GM18507 (cell line): ENCODE measurements at places on chromosomes 5 and 9.

DNA sequence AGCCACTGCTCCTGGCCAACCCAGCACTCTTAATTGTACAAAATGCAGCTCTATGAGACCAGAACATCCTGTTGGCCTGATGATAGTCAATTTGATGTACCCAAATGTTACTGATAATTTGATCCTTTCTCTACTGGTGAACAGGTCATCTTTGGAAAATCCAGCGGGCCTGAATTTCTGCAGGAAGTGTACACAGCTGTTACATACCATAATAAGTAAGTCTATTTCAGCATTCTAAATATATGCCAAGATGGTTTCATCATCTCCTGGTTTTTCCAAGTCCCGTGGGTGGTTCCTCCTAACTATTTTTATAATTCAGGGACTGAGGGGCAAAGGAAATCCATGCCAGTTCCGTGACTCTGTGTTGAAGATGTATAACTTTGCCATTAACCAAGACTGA is 155.4 kb downstream of the DOCK8 start:
- no peak for DNase-seq

DNA sequence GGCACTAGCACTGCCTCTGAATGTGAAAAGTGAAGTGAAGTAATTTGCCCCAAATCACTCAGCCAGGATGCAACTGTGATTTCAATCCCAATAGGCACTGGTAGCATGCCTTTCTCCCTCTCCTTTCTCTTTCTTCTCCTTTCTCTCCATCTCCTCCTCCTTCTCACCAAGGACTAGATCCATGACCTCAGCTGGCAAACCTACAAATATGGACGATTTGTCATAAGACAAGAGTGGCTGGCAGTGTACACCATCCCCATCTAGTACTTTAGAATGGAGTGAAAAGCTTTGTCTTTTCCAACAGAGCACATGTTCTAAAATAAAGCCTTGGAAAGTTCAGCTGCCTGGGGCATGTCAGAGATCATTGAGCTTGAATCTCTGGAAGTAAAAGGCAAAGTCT is 574.7 kb upstream of the CLINT1 start:
- no peak for DNase-seq

GRCh38 chr5:132462856-132463745 is 27.5 kb downstream of the IRF1 start:
- no peak for DNase-seq

- no peak for DNase-seq
Observed at GRCh38 chr5:171469326-171469725, 49.9 kb downstream of the FGF18 start.

- no peak for DNase-seq
Observed at GRCh38 chr9:70883056-70883455, 238.4 kb downstream of the TRPM3 start.
